ENCODE measurements at places on chromosomes 13 and 19. TPM values are rescaled to one million over a fixed set of nuclear protein-coding genes. Genes with fewer than 3 reads are reported as not detected.

The HSPBP1 gene
- total RNA-seq, result 42.5 TPM

The ZNF132 gene
- total RNA-seq, result 6.1 TPM

The CDX2 gene
- total RNA-seq, result not detected

The KIR3DL1 gene
- total RNA-seq, result not detected

The CEACAM6 gene
- total RNA-seq, result not detected

The SYT3 gene
- not detected for total RNA-seq

The CYP4F2 gene
- total RNA-seq, result not detected

The TPP2 gene
- 50.6 TPM for total RNA-seq

The GAPDHS gene
- total RNA-seq, result not detected

GRCh38 chr19:33306853-33307792, 4.8 kb upstream of the CEBPA start:
- no peak for DNase-seq

GRCh38 chr13:93375491-93375890, 148.9 kb downstream of the GPC6 start:
- no peak for DNase-seq

- DNase-seq, result no peak
These were observed 856.6 kb upstream of the KLHL1 start for GRCh38 chr13:70964874-70965273.

DNA sequence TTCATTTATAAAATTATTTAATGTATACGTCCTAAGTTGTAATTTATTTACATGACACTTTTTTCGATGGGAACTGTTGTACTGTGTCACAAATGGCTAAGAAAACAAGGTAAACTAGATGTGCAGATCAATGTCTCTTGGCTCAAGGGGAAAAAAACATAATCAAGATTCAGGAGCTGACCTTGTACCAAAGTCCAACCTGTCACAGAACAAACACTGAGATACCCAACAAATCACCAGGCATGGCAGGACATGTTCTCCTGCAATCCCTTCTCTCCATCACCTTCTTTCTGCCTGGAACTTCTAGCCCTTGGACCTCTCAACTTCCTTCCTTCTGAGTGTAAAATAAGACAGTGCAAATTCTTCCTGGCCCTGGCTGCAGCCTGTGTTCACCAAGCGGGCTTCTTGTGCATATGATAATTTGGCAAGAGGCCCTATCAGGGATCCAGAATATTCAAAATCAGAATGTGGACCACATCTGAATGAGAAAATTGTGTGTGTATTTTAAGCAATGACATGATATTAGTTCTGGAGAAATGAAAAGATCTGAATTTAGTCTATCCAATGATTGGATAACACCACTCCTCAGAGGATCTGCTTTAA, 445.9 kb downstream of the ZNF536 start:
- no peak for DNase-seq

- peak; percentile 24 for DNase-seq
These were observed 43.1 kb downstream of the NFIC start for GRCh38 chr19:3409346-3410064.

DNA sequence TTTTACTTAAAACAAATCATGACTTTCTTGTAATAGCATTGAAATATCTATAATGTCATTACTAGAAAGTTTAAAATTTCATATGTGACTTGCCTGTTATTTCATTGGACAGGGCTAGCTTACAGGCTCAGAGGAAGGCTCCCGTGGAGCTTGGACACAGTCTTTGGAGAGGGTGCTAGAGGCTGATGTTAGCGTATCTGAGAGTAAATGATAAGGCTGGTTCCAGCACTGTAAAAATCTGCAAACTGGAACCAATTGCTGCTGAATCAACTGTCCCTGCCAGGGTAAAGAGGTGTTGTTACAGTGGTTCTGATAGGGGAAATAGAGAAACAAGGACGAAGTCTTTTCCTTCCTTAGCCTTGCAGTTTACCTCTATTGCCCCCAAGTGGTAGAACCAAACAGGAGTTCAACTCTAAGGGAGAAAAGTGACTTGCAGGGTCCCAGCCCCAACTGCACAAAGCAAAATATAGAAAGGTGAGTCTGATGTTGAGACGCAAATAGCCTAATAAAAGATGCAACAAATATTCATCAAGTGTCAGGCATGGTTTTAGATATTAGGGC, 901.7 kb downstream of the DIAPH3 start:
- DNase-seq, result no peak

- DNase-seq, result no peak
These were observed 42.6 kb downstream of the CYP4F22 start for GRCh38 chr19:15550929-15551292.

DNA sequence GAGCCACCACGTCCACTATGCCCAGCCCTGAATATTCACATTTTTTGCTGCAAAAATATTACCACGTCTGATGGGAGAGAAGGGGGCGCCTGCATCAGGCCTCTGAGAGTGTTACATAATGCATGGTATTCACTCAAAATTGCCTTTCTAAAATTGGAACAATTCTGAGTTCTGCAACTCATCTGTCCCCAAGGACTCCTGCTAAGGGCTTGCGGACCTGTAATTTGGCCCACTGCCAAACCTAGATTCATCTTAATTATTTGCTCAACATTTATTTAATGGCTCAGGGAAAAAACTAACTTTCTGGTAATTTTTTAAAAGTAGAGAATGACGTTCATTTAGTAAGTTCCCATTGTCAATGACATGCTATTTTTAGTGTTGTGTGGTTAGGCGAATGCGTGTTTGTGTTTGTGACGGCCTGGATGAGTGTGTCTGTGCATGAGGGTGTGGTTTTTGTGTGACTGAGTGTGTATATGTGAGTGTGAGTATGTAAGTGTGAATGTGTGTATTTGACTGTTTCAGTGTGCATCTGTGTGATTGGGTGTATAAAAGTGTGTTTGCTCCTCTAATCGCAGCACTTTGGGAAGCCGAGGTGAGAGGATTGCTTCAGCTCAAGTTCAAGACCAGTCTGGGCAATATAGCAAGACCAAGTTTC, 8.8 kb downstream of the INAFM1 start:
- DNase-seq, result no peak

DNA sequence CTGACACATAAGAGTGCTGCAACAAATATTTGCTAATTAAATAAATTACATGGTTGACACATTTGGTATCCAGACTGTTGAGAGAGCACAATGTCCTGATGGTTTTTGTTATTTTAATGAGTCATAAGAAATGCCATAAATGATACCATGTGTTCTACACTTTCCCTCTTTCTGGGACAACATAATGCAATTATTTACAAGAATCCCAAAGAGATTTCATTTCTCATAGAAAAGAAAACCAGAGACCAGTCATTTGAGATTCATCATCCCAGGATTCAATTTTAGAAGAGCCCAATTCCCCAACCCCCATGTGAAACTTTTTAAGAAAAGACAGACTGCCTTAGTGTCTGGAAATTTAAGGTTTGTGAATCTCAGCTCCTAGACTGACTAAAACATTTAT, 399.6 kb downstream of the DCT start:
- DNase-seq, result peak; percentile 55

GRCh38 chr19:801030-801860, 4.0 kb downstream of the PTBP1 start:
- peak; percentile 72 for DNase-seq

GRCh38 chr19:16428372-16429036, 43.3 kb downstream of the EPS15L1 start:
- no peak for DNase-seq

GRCh38 chr19:18232540-18233223, 6.4 kb upstream of the PDE4C start:
- peak; percentile 38 for DNase-seq

DNA sequence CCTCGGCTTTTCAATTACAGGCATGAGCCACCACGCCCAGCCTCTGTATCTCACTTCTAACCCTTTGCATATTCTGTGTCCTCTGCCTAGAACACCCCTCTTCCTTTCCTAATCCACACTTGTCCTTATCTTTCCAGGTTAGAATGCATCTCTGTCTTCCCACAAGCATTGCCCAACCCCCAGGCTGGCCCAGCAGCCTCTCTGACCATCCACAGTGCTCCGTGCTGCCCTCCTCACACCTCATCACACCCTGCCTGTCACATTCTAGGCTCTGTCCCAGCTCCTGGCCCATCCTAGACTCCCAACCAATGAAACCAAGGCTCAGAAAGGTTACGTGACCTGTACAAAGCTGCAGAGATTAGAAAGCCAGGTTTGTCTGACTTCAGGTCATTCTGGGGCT, 11.3 kb downstream of the JAK3 start:
- DNase-seq, result no peak

- no peak for DNase-seq
These were observed 44.8 kb downstream of the DNM2 start for GRCh38 chr19:10762656-10763055.

- no peak for DNase-seq
These were observed 262.1 kb downstream of the B3GLCT start for GRCh38 chr13:31461923-31462322.

DNA sequence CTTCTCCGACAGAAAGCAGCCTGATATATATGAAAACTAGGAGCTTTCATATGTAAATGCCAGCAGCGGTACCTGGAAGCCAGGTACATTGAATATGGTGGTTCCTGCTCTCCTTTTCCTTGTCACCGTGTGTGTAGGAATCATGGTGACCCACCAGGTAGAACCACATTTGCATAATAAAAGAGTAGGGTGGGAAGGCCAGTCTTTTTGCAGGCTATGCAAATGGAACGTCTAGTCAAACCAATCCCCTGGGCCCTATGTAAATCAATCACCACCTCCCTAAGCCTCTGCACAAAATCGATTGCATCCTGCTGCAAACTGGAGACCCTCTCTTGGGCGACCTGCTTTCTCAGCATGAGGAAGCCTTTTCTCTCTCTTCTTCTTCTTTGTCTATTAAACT, 22.2 kb upstream of the ZNF181 start:
- no peak for DNase-seq

DNA sequence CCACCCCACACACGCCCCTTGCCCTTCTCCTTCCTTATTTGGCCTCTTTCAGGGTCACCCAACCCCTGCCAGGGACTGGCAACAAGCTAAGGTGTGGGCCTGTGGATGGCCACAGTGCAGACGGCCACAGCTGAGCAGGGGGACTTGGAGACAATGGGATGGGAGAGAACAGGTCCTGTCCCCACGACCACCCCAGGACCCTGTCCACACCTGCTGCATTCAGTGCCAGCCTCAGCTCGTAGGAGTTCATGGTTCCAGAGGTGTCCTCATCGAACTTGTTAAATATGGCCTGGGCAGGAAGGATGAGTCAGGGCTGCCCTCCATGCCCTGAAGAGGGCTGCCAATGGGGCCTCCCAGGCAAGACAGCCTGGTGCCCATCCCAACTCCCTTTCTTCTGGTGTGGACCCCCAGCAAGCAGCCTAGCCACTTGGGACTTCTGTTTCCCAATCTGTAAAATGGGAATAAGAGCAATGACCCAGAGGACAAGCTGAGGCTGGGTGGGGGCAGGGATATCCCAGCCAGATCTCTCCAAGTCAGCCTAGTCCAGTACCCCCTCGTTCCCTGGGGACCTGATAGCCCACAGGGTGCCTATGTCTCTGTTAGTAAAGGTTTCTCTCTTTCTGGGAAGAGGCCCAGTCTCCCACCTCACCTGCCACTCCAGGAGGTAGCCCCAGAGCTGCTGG, 10.6 kb downstream of the CAPN12 start:
- peak; percentile 55 for DNase-seq

GRCh38 chr19:50266896-50267295, 62.3 kb downstream of the KCNC3 start:
- no peak for DNase-seq

- no peak for DNase-seq
These were observed 1381.9 kb downstream of the EFNB2 start for GRCh38 chr13:105153611-105154010.

DNA sequence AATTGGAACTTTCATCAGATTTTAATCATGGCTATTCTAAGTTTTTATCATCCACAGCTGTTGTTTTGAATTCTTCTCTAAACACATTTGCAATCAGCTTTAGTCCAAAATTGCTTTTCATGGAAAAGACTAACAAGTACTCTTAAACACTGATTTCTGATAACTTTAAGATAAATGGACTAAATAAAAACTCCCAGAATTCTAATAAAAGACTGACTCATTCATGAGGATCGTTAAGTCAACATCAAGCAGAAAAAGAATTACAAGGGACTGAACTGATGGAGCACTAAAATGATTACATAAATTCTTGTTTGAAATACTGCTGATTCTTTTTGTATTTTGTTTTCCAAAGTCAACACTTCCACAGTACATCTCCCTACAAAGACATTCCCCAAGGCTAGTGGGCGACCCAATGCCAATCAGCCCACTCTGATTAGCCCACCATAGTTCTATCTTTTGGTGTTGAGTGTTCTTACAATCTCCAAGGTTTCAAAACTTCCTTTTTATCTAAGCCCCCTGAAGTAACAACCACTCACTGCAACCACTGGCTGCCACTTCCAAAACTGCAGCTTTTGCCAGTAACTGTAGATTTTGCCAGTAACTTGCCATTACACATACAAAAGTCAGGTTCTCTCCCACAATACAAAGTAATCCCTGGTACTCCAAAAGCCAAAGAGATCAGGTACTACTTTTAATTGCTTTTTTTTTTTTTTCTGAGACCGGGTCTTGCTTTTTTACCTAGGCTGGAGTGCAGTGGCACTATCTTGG, 14.0 kb upstream of the NAA16 start:
- no peak for DNase-seq

DNA sequence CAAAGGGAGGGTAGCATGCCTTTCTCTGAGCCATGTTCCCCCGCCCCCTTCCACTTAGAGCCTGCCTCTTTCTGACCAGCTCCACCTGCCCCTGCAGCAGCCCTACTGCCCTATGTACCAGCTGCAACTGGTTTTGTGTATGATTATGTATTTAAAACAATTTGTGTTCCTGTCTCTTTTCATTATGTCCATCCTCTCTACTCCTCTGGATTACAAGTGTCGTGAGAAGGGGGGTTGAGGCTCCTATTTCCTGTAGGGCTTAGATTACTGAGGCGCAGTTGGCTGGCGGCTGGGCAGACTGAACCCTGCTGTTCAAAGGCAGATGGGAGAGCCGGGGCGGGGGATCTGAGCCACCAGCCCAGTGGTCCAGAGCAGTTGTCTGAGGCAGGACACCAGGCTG, 213.3 kb downstream of the KCNRG start:
- DNase-seq, result no peak

GRCh38 chr19:31266731-31267130, 82.5 kb downstream of the TSHZ3 start:
- no peak for DNase-seq

DNA sequence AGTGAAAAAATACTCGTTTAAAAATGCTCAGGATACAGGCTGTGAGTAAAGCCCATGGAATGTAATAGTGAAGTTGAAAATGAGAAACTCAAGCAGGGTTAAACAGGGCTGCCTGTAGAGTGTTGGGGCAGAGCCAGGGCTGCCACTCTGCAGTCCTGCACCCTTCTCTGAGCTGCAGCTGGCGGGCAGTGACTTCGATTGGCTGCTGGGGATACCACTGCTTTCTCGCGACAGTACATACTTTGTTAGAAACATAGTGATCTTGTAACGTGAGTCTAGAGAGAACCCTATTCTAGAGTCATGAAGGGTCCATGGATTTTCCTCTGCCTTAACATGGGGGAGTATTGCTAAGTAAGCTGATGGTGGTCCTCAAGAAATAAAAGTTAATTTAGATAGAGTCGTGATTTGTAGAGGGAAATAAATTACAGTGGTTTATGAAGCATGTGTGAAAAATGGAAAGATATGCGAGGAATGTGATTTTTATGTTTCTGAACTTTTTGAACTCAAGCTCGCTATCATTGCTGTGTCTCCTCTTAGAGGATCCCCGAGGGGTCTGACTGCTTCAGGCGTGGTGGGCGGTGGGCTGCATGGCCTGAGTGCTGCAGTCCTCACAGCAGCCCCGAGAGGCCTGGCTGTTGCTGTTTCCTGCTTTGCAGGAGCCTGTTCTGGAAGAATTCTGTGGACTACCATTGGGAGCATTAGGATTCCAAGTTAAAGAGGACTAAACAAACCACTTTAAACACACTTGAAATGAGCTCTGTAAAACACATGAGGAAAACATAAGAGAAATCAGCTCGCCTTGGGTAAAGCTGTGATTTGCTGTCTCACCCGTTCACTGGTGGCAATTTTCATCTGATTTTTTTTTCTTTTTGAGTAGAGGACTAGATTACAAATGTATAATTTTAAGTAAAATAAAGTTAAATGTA, 95.7 kb downstream of the ARHGEF7 start:
- peak; percentile 83 for DNase-seq
